Activated naive CD4-positive, alpha-beta T cell (primary cell): ENCODE measurements at places on chromosomes 2 and 18.

- DNase-seq: peak; percentile 32
Observed at GRCh38 chr2:68909793-68910674, 38.8 kb upstream of the BMP10 start.

GRCh38 chr2:224029876-224030275, 9.2 kb downstream of the SERPINE2 start:
- no peak for DNase-seq

- DNase-seq: no peak
Observed at GRCh38 chr2:109487536-109487869, 126.3 kb downstream of the SEPTIN10 start.

GRCh38 chr2:46825939-46826568, 89.6 kb downstream of the MCFD2 start:
- no peak for DNase-seq

GRCh38 chr2:133045787-133046186, 375.8 kb upstream of the LYPD1 start:
- no peak for DNase-seq

- no peak for DNase-seq
Observed at GRCh38 chr2:42137125-42137841, 31.9 kb upstream of the EML4 start.

- no peak for DNase-seq
Observed at GRCh38 chr2:142843731-142844130, 33.7 kb upstream of the KYNU start.

DNA sequence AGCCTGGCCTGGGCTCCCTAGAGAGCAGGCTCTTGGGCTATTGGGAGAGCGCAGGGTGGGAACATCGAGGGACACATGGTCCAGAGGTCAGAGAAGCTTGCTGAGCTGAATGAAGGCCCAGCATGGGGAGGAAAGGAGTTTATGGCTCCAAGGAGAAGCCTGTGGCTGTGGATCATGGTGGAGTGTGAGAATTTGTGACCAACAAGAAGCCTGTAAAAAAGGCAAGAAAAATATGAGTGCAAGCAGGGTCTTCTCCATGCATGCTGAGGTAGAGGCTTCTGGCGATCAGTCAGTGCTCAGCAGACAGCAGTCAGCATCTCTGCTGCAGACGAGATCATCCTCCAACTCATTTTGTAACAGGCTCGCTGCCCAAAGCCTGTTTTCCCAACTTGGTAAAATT, 1.3 kb upstream of the SCYGR3 start:
- no peak for DNase-seq

DNA sequence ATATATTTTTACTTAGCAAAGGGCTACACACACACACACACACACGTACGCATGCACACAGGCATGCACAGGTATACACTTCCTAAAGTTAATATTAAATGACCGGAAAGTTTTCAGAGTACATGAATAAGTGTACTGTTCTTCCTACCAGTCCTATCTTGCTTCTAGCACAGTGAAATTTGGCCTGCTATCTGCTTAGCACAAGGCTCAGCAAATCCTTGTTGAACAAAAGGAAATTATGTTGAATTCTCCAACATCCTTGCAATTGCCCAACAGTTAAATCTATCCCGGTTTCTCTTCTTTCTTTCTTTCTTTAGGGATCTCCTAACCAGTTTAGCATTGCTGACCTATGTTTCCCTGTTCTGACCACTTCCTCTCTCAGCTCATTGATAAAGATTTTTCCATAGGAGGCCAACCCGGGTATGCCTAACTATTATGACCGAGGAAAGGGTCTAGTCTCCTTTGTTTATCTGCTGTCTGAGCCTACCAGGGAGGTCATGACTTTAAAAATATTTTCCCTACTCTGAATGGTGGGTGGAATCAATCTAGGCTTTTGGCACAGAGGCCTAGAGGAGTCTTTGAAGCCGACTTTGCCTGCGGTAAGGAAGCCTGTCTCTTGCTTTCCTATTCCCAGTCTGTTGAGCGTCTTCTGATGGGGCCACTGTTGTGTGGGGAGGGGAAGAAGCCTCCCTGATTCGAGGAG, 400.7 kb downstream of the HRH4 start:
- DNase-seq: no peak

- DNase-seq: no peak
Observed at GRCh38 chr2:317501-318424, 29.9 kb upstream of the ALKAL2 start.

DNA sequence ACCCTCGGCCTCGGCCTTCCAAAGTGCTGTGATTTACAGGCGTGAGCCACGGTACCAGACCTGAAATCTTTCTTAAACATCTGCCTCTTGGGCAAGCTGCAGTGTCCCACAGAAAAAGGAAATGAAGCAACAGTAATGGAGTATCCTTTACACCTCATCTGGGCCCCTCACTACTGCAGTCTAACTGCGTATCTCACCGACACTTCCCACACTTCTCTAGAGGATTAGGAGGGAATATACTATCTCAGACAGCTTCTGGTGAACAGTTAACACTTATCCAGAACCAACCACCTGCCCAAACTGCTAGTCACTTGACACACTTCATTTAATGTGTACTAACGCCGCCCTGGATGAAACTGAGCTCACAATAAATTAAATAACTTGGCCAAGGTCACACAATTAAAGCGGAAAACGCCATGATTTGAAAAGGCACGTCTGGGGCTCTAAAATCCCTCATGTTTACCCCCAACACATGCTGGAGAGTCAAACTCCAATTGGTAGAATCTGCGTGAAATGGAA, 993 bp downstream of the COX7A2L start:
- DNase-seq: no peak

DNA sequence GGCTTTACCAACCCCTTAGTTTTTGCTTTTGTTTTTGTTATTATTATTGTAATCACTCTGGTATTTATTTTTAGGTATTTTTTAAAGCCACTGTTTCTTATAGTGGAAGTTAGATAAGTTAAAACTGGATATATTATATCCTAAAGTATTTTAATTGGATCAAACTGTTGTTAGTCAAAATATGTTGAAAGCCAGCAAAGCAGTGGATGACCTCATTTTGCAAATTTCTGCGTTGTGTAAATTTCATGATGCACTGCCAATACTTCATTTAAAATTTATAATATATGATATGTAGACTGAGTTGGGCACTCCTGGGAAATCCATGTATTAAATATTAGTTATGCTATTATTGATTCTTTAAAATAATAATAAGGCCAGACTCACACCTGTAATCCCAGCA, 661.7 kb upstream of the NRXN1 start:
- DNase-seq: no peak

DNA sequence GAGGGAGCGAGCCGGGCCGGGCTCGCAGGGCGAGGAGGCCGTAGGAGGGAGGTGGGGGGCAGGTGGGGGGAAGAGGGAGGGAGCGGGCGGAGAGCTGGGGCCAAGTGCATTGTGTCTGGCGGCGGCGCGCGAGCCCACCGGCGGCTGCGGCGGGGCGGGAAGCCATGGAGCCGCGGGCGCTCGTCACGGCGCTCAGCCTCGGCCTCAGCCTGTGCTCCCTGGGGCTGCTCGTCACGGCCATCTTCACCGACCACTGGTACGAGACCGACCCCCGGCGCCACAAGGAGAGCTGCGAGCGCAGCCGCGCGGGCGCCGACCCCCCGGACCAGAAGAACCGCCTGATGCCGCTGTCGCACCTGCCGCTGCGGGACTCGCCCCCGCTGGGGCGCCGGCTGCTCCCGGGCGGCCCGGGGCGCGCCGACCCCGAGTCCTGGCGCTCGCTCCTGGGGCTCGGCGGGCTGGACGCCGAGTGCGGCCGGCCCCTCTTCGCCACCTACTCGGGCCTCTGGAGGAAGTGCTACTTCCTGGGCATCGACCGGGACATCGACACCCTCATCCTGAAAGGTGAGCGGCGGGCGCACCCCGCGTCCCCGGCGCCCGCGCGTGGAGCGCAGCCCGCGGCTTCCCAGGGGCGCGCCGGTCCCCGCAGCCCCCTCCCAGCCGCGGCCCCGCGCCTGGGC, at the start of gene TMEM178A:
TMEM178A (plus strand) TSS at position 107 of the 680 bp plus-strand sequence; CDS start at position 165, 58 bp downstream.
- DNase-seq: no peak

- DNase-seq: no peak
Observed at GRCh38 chr2:174485788-174486562, 854 bp downstream of the GPR155 start.

GRCh38 chr2:60555066-60555782, 1.8 kb upstream of the BCL11A start:
- DNase-seq: peak; percentile 8

DNA sequence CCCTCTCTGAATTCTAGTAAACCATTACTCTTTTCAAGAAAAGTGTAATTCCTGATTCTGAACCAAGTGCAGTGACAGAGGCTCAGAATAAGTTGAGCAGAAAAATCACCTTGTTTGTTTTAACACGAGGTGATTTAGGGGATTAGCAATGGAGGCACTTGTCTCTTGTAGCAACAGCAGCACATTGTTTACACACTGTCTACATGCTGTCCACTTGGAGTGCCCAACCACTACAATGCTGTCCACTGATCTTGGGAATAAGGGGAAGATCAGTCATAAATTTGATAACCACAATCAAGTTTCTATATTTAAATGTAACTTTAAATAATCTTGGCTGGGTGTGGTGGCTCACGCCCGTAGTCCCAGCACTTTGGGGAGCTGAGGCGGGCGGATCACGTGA, 13.9 kb upstream of the RMND5A start:
- DNase-seq: no peak

DNA sequence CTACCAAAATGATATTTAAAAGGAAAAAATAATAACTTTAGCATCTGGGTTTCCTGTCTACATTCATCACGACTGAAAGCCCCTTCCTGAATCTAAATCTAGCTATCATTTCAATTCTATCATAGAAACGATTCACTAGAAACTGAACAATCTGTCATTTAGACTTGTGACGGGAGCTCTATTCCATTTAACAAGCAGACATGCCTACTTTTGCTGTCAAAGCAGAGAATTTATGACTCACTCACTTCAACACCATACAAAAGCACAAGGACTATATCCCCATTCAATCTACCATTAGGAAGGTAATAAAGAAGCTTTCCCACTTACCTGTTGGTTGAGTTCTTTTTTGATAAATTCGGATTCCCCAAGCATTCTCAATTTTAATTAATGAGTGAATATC, 1072.3 kb downstream of the LRP1B start:
- DNase-seq: no peak

DNA sequence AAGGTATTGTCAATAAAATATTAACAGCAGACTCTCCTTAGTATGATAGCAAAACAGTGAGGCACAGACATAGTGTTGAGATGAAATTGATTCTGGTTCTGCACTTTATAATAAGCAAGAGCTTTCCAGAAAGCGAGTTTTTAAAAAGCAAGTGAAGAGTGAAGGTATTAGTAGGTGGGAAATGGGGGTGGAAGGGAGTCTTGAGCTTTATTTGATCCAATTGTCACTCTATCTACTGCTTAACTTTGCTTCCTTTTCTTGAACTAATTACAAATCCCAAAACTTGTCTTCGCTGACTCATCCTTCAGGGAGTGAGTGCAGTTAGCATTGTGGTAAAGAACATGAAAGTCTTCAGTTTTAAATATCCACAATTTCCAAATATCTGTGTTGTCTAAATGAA, 120.6 kb upstream of the BOD1L2 start:
- no peak for DNase-seq

DNA sequence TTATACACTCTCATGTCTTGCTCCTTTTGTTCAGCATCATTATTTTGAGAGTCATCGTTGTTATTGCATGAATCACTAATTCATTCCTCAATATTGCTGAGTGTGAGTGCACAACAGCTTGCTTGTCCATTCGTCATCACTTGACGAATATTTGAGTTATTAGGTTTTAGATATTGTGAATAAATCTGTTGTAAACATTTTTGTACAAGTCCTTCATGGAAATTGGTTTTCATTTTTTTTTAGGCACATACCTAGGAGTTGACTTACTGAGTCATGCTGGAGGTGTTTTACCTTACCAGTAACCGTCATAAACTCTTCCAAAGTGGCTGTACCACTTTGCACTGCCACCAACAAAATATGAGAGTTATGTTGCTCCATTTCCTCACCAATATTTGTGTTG, 84.2 kb upstream of the NCK2 start:
- DNase-seq: no peak

DNA sequence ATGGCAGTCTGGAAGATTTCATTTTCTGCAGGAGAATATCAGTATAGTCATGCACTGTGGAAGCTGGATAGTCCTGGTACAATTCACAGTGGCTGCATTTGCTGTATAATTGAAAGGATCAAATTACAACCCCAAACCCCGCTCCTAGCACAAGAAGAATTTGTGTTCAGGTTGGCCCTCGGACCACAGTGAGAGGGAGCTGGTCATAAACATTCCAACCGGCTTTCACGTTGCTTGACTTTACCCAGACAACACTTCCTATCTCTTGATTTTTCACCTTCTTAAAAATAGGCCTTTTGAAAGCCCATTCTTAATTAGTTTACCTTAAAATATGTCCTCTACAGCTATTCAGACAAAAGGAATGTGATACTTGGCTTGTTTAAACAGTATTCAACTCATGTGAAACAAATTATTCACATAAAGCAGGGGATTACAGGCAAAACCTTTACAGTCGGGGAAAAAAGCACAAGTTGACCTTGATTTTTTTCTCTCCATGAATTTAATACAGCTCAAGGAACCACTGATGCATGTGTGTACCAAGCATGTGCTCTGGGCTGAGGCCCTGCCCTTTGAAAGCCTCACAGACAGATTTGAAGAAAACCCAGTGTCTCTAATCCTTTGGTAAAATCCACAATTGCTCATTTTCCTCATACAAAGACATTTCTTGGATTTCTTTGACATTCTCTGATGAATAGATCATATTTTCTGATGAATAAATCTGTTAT, 143.0 kb upstream of the SOX11 start:
- DNase-seq: no peak

DNA sequence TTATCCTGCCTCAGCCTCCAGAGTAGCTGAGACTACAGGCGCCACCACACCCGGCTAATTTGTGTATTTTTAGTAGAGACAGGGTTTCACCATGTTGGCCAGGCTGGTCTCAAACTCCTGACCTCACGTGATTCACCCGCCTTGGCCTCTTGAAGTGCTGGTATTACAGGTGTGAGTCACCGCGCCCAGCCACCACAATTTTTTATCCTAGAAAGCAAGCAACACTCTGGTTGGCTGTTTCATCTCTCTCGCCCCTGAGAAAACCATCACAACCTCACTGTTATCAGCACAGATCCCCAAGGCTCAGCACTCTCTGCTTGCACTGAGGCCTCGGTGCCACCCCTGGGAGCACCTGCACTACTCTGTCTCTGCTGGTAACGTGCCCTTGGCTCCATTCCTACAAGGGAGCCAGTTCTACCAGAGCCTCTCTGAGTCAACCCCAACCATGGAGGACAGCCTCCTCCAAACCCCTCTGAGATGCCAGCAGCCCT, 134.8 kb upstream of the AGAP1 start:
- no peak for DNase-seq

GRCh38 chr18:40485318-40485717, 1469.7 kb upstream of the PIK3C3 start:
- DNase-seq: no peak

- no peak for DNase-seq
Observed at GRCh38 chr2:49248506-49248905, 94.2 kb upstream of the FSHR start.
